ENCODE measurements at places on chromosomes 3 and 15. TPM values are rescaled to one million over a fixed set of nuclear protein-coding genes. Genes with fewer than 3 reads are reported as not detected.

The CSPG5 gene
- 0.16 TPM for total RNA-seq

- DNase-seq = no peak
Observed at GRCh38 chr3:181696626-181697230, 15.0 kb upstream of the SOX2 start.

The ADGRG7 gene
- not detected for total RNA-seq

The ADIPOQ gene
- total RNA-seq = not detected

The CLRN1 gene
- total RNA-seq = not detected

- DNase-seq = no peak
Observed at GRCh38 chr3:193971966-193972365, 164.0 kb upstream of the HES1 start.

GRCh38 chr3:64890006-64890405 lies 202.2 kb upstream of the ADAMTS9 start:
- DNase-seq = peak; percentile 73

DNA sequence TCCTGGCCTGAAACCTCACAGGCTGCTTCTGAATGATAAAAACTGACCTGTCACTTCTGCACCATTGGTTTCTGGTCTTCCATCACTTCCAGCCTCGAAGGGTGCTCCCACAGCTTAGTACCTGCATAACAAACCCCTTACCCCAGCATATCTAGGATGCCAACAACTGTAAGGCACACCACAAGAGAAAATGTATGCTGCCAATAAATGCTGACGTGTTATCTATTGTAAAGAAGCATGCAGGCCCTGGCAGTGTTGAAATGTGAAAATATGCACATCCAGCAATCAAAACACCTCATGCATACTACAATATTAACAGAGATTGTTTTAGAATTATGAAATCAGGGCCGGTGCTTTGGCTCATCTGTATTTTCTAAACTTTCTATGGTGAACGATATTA lies 242.0 kb upstream of the NSMCE3 start:
- no peak for DNase-seq

GRCh38 chr3:166362698-166363097 lies 525.5 kb upstream of the BCHE start:
- DNase-seq = no peak

DNA sequence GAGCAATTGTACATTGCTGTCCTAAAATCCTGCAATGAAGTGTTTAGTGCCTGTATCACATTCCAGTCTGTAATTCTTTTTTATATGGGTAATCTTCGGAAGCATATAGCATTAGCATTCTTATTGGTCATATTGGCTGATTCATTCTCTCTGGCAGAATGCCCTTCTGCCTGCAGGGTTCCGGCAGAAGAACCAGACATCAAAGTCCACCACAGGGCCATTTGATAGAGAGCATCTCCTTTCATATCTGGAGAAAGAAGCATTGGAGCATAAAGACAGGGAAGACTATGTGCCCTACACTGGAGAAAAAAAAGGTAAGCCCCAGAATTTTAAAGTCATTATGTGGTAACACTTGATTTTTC lies 39.6 kb downstream of the TMOD3 start:
- DNase-seq = no peak

Data from kidney (tissue), 22 donors.